ENCODE measurements at places on chromosomes 6 and 20. TPM values are rescaled to one million over a fixed set of nuclear protein-coding genes. Genes with fewer than 3 reads are reported as not detected.

The DYNLT1 gene
- polyA plus RNA-seq: 166 TPM

The FAXC gene
- polyA plus RNA-seq: 6.2 TPM

The LINC00237 gene
- not detected for polyA plus RNA-seq

The ARG1 gene
- polyA plus RNA-seq: 0.83 TPM

The EEF1A2 gene
- 1.0 TPM for polyA plus RNA-seq

The SNPH gene
- 2.7 TPM for polyA plus RNA-seq

The ZNF165 gene
- 4.5 TPM for polyA plus RNA-seq

The SLC17A1 gene
- 20.3 TPM for polyA plus RNA-seq

The SKIC2 gene
- 47.1 TPM for polyA plus RNA-seq

The PPIL4 gene
- 66.2 TPM for polyA plus RNA-seq

DNA sequence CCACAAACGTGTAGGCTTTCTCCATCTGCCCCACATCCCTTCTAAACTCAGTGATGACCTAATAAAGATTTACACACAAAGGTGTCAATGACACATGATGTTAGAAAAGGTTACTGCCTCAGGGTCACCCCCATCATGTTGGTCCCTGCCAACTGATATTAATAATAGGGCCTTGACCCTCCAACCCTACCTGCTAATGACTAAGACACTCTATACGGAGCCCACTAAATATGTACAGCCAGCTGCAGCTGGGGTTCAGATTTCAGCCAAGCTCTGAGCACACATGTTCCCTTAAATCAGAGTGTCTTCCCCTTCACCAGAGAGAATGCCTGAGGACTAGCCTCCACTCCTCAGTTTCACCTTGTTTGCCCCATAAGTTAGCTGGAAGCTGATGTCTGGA is 67.4 kb upstream of the SNRPB2 start:
- DNase-seq: no peak

- no peak for DNase-seq
Measured at GRCh38 chr6:159444056-159444760, 248.8 kb downstream of the SOD2 start.

DNA sequence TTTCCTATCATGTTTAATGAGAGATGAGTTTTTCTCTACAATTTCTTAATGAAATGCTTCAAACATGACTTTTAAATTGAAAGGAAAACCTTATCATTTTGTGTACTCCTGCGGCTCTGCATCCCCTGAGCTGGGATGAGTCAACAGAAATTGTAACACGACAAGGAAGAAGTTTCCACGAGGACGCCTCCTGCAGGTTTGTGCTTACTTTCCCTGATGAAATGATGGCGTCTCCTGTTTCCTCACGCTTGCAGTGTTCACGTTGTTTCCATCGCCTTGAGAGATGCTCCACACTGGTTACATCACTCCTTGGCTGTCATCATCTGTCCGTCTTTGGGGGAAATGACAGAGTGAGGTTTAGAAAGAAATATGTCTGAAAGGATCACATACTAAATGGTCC is 233.7 kb upstream of the ZFP64 start:
- no peak for DNase-seq

GRCh38 chr20:20051767-20052073 is 546 bp downstream of the CRNKL1 start:
- DNase-seq: no peak

- no peak for DNase-seq
Measured at GRCh38 chr6:97049253-97050011, 124.9 kb downstream of the KLHL32 start.

DNA sequence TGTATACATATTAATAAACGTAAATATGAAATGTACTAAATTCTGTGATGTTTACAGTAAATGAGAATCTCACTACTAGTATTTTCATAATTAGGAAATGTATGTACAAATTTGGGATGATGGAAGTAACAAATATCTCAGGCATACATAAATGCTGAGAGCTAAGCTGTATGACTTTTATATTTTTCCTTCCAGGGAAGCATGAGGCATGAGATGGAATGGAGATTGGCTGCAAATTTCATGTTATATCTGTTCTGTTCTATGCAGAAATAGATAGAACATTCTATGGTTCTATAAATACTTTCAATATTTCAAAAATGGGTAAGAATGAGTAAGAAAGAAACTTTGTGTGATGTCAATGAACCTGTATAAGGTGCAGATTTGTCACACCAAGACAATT is 335.2 kb downstream of the KHDRBS2 start:
- no peak for DNase-seq

- no peak for DNase-seq
Measured at GRCh38 chr20:19890445-19891051, 126.6 kb upstream of the NAA20 start.

DNA sequence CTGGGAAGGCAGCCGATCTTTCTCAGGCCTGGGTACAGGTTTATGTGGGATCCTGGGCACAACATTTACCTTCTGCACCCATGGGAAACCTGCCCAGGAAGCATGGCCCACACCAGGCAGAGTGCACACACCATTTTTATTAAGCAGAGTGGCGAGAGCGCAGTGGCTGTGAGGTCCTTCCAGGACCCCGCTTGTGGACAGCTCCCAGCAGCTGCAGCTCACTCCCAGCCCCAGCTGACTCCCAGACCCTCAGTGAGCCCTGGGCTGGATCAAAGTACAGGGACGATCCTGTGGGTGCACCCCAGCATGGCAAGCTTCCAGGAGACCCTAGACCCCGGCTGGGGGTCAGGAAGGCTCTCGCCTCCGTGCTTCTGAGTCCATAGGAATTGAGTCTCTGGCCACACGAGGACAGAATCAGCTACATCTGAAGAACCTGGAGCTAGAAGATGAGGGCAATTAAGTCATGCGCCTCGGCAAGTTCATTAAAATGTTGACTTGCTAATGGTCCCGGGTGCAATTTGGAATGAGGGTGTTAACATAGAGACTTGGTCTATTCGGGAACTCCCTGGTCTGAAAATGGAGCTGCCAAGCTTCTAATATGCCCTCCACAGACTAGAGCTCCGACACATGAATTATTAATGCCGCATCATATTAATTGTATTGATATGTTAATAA is 65.4 kb upstream of the SLCO4A1 start:
- peak; percentile 59 for DNase-seq

- no peak for DNase-seq
Measured at GRCh38 chr20:53453076-53453475, 140.6 kb downstream of the ZNF217 start.

DNA sequence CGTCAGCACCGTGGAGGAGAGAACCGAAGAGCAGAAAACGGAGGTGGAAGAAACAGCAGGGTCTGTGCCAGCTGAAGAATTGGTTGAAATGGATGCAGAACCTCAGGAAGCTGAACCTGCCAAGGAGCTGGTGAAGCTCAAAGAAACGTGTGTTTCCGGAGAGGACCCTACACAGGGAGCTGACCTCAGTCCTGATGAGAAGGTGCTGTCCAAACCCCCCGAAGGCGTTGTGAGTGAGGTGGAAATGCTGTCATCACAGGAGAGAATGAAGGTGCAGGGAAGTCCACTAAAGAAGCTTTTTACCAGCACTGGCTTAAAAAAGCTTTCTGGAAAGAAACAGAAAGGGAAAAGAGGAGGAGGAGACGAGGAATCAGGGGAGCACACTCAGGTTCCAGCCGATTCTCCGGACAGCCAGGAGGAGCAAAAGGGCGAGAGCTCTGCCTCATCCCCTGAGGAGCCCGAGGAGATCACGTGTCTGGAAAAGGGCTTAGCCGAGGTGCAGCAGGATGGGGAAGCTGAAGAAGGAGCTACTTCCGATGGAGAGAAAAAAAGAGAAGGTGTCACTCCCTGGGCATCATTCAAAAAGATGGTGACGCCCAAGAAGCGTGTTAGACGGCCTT is 41.6 kb downstream of the ZBTB2 start:
- no peak for DNase-seq

- no peak for DNase-seq
Measured at GRCh38 chr20:58237318-58238132, 9.1 kb upstream of the ANKRD60 start.

- no peak for DNase-seq
Measured at GRCh38 chr6:35569011-35569461, 56.3 kb upstream of the TULP1 start.

DNA sequence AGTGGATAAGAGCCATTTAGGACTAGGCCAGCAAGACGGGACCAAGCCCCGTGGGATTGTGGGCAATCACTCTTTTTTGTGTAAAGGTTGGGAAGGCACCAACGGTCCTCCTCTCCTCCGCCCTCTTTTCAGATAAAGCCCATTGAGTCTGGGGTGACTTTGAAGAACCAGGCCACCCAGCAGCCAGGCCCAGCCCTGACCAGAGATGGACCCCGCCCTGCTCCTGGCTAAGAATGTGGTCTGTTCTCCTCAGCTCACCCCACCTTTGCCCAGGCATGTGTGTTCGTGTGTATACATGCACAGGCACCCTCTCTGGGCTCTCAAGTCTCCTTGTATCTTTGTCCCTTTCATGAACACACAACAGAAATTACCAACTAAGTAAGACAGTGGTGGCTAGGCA is 9.1 kb downstream of the SDC4 start:
- DNase-seq: no peak

DNA sequence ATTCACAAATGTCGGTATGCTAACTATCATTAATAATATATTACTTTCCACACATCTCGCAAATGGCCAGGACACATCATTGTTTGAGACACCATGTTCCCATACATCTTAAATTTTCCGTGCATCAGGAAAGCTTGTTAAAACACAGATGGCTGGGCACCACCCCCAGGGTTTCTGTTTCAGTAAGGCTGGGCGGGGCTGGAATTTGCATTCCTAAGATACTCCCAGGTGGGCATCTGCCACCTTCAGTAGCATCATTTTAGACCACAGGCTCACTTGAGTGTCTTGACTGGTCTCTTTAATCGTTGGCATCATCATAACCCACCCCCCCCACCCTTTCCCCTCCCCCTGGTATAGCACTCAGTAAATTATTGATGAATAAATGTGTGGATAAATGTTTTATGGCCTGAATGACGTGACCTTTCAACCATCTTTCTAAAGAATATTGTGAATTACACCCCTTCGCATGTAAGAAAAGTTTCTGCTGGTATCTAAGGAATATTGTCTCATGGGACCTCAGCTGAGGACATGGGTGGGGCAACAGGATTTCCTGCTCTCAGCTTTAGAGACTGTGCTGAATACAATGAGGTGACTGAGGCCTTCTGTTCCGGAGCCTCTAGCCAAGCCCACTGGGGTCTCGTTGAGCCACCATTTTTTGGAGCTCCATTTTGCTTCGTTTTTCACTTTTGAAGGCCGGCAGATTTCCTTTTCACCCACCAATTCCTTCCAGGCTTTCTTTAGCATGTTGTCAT is 124.1 kb upstream of the NEDD9 start:
- no peak for DNase-seq

DNA sequence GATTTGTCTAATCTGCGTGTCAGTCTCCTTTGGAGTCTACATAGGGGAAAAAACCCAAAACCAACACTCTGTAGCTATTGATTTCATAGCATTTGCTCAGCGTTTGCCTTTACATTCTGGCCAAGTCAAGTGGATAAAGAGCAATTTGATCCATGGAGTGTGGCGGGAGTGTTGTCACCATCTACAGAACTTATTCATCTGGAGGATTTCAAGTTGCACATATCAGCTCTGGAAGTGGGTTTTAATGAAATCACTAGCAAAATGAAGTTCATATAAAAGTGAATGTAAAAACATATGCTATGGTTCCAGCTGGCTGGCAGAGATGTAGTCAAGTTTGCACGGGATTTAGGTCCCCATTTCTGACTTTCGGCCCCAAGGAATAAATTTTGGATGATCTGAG is 219.7 kb upstream of the SUPT3H start:
- DNase-seq: no peak

GRCh38 chr6:101614774-101615173 is 221.3 kb downstream of the GRIK2 start:
- DNase-seq: no peak

DNA sequence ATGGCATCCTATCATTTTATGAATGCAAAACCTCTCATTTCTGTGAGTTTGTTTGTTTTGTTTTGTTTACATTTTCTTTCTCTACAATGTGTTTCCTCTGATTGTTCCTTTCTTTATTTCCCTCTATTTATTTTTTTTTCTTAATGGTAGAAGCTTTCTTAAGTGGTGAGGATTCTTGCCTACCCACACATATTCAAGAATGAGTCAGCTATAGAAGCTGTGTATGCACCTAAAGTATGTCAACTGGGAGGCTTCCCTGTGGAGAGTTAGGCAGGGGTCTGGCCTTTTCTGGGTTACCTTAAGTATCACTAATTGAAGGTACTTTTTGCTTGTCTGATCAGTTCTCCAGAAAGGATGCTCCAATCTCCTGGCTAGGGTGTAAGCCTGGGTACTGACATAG is 354.0 kb downstream of the ESR1 start:
- no peak for DNase-seq

DNA sequence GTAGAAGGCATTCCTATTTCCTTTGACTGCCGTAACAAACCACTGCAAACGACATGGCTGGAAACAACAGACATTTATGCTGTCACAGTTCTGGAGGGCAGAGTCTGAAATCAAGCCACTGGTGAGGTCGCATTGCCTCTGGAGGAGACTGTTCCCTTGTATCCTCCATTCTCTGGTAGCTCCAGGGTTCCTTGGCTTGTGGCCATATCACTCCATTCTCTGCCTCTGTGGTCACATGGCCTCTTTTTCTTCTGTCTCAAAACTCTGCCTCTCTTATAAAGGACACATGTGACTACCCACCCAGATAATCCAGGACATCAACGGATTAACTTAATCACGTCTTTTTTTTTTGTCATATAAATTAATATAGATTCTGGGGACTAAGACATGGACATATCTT is 84.4 kb downstream of the LYRM2 start:
- DNase-seq: no peak

DNA sequence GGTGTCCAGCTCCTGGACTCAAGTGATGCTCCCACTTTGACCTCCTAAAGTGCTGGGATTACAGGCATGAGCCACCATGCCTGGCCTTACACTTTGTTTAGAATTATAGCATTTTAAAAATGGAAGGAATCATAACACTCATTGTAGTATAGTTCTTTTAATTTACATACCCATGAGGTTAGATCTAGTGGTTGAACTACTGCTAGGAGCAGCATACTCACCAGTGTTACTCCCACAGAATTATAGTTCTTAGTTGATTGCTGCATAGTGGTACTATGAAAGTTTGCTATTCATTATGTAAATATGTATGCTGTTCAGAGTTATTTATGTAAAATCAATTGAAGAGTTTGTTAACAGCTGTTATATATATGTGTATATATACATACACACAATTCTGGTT is 85.4 kb downstream of the MYO6 start:
- DNase-seq: no peak

DNA sequence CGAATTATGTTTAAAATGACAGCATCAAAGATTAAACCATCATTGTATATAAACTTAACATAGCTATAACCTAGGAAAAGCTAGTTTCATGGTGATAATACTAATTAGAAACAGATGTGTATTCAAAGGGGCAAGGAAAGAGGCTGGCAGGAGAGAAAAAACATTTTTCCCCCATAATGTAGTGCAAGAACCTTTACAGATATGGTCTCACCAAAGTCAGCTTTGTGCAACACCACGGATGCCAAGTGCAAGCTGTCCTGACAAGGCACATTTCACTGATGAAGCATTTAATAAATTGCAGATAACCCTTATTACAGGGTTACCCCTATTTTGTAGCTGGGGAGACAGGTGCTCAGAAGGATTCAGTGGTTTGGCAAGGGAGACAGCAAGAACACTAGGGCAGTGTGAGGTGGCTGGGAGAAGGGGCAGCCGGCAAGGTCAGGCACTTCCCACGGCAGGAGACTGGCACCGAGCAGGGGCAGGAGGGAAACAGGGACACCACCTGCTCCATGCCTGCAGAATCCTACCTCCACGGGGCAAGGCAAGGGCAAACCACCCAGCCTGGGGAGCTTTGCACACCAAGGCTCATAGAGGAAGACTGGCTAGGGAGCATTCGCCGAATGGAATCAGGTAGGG is 6.5 kb downstream of the RPS6KA2 start:
- DNase-seq: no peak

GRCh38 chr20:50675671-50676376 is 15.5 kb downstream of the RIPOR3 start:
- DNase-seq: no peak

- DNase-seq: no peak
Measured at GRCh38 chr6:41871691-41872090, 23.5 kb downstream of the USP49 start.
